Stimulated activated CD4-positive, alpha-beta T cell treated with anti-CD3 and anti-CD28 coated beads, Interleukin-12 subunit alpha, Interleukin-12 subunit beta, amount 100 ng/mL, for 24 hours (primary cell): ENCODE measurements at places on chromosomes 4 and X.

- no peak for DNase-seq
Observed at GRCh38 chrX:22136711-22137110, 104.6 kb downstream of the PHEX start.

- no peak for DNase-seq
Observed at GRCh38 chr4:153038623-153039311, 102.6 kb downstream of the FHDC1 start.

- DNase-seq: no peak
Observed at GRCh38 chr4:123528501-123529277, 132.1 kb downstream of the SPRY1 start.

DNA sequence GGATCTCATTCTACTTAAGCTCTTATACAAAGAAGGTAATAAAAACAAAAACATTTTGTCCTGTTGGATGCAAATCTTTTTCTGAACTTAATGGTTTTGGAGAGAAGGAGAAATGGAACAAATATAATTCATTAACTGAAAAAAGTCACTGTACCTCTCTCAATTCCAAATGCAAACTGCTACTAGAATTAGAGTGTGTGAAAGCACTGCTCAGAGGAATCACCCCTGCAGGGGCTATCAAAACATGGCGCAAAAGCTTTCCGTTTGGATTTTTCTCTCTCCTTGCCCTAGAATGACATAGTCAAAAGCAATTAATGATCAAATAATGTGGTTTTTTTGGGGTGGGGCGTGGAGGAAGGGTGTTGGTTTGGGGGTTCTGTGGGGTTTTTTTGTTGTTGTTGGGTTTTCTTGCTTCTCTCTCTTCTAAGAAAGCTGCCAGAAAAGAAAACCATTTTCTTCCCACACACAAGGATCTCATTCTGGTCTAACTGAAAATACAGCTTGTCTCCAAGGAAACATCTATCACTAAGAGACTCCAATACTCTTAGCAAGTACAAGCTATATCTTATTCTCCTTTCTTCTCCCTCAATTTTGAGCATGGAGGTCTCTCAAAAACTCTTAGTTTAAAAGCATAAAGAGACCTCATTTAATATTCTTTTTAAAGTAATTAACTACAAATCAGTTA is 41.6 kb downstream of the USP46 start:
- DNase-seq: no peak

GRCh38 chr4:34323549-34324320 is 1920.6 kb downstream of the ARAP2 start:
- no peak for DNase-seq

DNA sequence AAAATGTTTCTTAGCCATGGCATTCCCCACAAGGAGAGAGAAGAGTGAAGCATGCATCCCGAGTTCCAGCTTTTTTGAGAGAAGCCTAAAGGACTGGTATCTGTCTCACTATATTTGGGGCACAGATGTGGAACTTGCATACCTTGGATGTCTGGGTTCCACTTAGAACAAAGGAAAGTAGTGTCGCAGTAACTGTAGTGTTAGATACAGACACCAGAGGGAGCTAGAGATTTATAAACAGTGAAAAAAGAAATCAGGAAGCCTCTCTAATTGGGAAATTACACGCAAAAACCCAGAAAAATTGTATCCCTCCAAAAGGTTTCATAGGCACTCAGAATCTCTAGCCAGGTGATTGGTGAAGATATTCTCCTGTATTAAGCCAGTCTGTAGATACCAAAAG is 34.4 kb downstream of the AGTR2 start:
- no peak for DNase-seq

GRCh38 chrX:132375941-132376340 is 112.9 kb downstream of the MBNL3 start:
- DNase-seq: no peak

- no peak for DNase-seq
Observed at GRCh38 chr4:77624213-77624612, 18.6 kb downstream of the CXCL13 start.

DNA sequence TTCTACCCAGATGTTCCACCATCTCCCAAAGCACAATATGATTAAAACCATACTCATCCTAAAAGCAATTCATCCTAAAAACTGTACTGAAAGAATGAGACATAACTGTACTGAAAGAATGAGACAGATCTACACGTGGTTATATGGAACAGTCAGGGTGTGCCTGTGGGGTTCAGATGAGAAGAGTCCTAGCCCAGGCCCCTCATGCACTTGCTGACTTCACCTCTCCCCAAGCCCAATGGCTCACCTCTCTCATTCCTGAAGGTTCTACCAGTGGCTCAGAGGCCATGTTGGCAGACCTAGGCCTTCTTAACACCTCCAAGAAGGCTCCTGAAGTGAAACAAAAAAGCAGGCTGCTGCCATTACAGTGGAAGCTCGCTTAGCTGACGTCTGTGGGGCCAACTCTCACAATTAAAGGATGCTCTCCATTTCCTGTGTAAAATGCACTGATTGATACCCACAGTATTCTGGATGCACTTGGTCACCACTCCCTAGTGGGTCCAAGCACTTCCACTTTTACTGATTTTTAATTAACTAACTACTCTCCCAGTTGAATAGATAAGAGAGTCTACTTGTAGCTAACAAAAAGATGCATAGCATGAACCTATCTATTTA is 3.8 kb downstream of the PLAC1 start:
- DNase-seq: peak; percentile 19

- no peak for DNase-seq
Observed at GRCh38 chr4:8225706-8226443, 26.8 kb downstream of the SH3TC1 start.

- no peak for DNase-seq
Observed at GRCh38 chrX:45804276-45804675, 603.6 kb upstream of the DIPK2B start.

- DNase-seq: no peak
Observed at GRCh38 chr4:126957556-126957955, 675.2 kb upstream of the INTU start.

- no peak for DNase-seq
Observed at GRCh38 chr4:163949976-163950601, 455.6 kb downstream of the TMA16 start.

DNA sequence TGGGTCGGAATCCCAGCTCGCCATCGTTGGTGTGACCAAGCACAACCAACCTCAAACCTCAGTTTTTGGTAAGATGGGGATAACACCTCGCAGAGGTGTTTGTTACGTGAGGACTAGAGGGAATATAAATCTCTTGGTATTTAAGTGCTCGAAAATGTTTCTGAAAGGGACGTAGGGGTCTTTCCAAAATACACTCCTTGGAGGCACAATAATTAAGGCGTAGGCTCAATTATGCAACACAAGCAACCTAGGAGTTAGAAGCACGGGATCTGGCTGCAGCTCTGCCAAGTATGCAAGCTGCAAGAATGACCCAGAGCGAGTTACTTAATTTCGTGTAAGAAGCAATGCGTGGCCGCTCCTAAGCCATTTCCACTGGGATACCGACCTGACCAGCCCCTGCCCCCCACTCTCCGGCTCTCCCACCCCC is 552 bp downstream of the ADH5 start:
- DNase-seq: no peak

- DNase-seq: no peak
Observed at GRCh38 chr4:6761649-6762615, 20.6 kb upstream of the KIAA0232 start.

DNA sequence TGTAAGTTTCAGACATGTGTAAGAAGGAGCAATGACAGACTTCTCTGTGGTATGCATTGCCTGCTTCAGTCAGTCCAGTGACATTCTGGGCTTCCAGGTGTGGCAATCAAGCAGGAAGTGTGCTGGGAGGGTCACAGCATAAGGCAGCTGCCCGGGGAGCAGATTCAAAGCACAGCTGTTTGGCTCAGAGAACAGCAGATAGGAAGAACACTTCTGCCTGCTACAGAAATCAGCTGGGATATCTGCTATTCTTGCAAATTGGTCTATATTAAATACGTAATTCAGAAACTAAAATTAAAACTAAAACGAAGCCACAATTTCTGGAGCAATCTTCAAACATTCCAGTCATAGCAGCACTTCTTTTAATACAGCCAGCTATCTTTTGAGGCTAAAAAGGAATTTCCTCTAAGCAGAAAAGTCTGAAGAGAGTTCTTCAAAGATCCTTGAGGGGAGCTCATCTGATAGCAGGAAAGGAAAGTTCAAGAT is 47.5 kb upstream of the GALNT7 start:
- DNase-seq: no peak

DNA sequence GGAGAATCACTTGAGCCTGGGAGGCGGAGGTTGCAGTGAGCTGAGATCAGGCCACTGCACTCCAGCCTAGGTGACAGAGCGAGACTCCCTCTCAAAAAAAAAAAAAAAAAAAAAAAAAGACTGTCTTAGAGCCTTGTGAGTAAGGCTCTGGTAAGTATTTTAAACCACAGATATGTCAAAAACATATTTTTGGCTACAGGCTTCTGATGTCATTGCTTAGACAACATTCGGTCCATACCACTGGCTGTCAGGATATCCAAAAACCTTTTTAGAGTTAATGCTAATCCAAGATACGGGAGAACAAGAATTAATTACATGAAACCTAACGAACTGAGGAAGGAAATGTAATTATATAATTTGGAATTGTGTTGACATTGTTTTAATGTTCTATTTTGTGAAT is 999.5 kb upstream of the PABPC4L start:
- DNase-seq: no peak

DNA sequence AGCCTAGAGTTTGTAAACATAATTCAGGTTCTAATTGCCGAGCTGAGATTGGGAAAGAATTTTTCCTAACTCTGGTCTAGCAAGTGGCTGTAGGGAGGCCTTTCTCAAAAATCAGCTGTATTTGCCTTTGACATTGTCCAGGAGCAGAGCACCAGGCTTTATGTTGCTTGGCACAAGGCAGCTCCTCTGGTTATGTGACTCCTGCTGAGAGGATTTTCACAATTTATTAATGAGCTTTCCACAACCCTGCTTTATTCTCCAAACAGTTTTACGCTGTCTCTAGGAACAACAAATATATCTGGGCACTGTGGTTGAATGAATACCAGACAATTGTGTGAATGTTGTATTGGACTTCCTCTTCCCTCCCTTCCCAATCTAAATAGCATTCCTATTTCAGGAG is 14.9 kb downstream of the LSM6 start:
- DNase-seq: no peak

- no peak for DNase-seq
Observed at GRCh38 chr4:2254665-2255500, 7.0 kb downstream of the MXD4 start.

DNA sequence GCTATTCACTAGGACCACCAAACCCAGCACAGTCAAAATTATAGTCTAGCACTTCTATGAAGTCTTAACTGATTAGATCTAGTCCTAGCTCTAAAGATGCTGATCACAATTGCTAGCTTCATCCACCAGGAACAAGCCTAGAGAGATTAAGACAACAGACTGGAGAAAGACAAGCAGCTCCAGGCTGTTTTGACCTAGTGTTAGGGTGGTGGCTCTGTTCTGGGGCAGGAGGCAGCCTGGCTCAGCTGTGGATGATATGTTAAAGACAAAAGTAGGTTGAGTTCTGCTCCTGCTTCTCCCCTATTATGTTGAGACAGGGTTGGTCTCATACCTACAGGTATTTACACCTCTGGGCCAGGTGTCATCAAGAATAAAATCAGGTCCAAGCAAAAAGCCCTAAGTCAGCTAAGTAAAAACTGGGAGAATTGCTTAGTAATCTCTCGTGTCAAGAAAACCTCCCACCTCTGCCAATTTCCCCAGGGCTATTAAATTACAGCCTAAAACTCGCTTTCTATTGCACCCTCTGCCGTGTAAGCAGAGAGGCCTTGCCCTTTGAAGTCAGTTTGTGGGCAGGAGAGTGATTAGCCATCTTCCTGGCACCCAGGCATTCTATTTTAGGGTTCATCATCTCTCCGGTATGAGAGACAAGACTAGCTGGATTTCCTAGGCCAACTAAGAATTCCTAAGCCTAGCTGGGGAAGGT is 39.9 kb downstream of the RAB40AL start:
- no peak for DNase-seq

- no peak for DNase-seq
Observed at GRCh38 chrX:117713411-117713810, 403.2 kb downstream of the KLHL13 start.

DNA sequence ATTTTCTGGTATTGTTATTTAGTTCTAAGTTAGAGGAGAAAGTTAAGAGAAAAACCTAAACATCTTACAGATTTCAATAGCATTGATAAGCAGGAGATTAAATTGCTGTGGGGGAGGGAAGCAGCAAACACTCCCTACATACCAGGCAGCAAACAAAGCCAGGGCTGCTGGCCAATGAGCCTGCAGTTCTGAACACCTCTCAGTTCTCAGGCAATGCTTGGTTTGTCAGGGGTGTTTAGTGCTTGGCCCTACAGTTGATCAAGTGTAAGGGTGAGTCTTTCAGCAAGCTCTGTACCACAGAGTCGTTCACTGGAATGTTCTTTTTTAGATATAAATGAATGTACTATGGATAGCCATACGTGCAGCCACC is 38.6 kb downstream of the EGFL6 start:
- DNase-seq: no peak

- DNase-seq: no peak
Observed at GRCh38 chr4:18057821-18058533, 36.4 kb upstream of the LCORL start.

GRCh38 chr4:73443224-73443623 is 7.2 kb downstream of the AFP start:
- no peak for DNase-seq
